ENCODE measurements at places on chromosomes 1 and 21. TPM values are rescaled to one million over a fixed set of nuclear protein-coding genes. Genes with fewer than 3 reads are reported as not detected.

Gene LHX8
- total RNA-seq: not detected

Gene ROR1
- 12.6 TPM for total RNA-seq

Gene RNU1-4
- under 0.01 TPM for total RNA-seq

Gene CTSK
- total RNA-seq: 58.8 TPM

Gene FCGR3B
- not detected for total RNA-seq

Gene SPATA46
- total RNA-seq: not detected

Gene CD52
- not detected for total RNA-seq

Gene TNFRSF8
- not detected for total RNA-seq

Gene PTGER3
- 2.8 TPM for total RNA-seq

Gene TINAGL1
- 442 TPM for total RNA-seq

Gene NEXN
- total RNA-seq: 13.0 TPM

Gene SPTA1
- under 0.01 TPM for total RNA-seq

Gene LRRC53
- total RNA-seq: not detected

Gene JAK1
- total RNA-seq: 180 TPM

Gene HSD3B1
- not detected for total RNA-seq

Gene TCHH
- 0.03 TPM for total RNA-seq

Gene RNF207
- total RNA-seq: 11.1 TPM

Gene FRRS1
- total RNA-seq: 10.0 TPM

Gene ARHGEF16
- total RNA-seq: 0.66 TPM

Gene IGSF21
- not detected for total RNA-seq

All from smooth muscle cell of the pulmonary artery (primary cell).